ENCODE measurements at places on chromosomes 4 and X. TPM values are rescaled to one million over a fixed set of nuclear protein-coding genes. Genes with fewer than 3 reads are reported as not detected.

Gene GAGE12H
- not detected for total RNA-seq

Gene GABRE
- total RNA-seq, result not detected

Gene CC2D2A
- not detected for total RNA-seq

Gene VSIG4
- not detected for total RNA-seq

Gene UGT2B15
- total RNA-seq, result not detected

Gene CXCL13
- total RNA-seq, result not detected

Gene NEUROG2
- not detected for total RNA-seq

Gene TACC3
- total RNA-seq, result 217 TPM

Gene SOD3
- total RNA-seq, result not detected

Gene CENPE
- total RNA-seq, result 42.6 TPM

Gene NAT8L
- total RNA-seq, result 0.14 TPM

Gene TLR1
- total RNA-seq, result 46.3 TPM

Gene P2RY8
- 95.2 TPM for total RNA-seq
